ENCODE measurements at places on chromosomes 13 and 19.

- H3K4me3 ChIP-seq, result no peak overlapping the region
- no peak for DNase-seq
- no peaks in the 10 kb centered on the region for H3K27me3 ChIP-seq
- H3K4me1 ChIP-seq, result peaks cover 2% of the 10 kb centered on the region
- H3K36me3 ChIP-seq, result no peaks in the 10 kb centered on the region
- H3K27ac ChIP-seq, result no peak overlapping the region
Measured at GRCh38 chr13:30785191-30785850, 50.0 kb downstream of the ALOX5AP start.

- peaks cover 79% of the 10 kb centered on the region for H3K36me3 ChIP-seq
- no peak for DNase-seq
- H3K4me3 ChIP-seq, result no peak overlapping the region
- H3K4me1 ChIP-seq, result peaks cover 18% of the 10 kb centered on the region
- no peaks in the 10 kb centered on the region for H3K27me3 ChIP-seq
- no peak overlapping the region for H3K27ac ChIP-seq
Measured at GRCh38 chr13:110506396-110506795, 55.1 kb downstream of the RAB20 start.

DNA sequence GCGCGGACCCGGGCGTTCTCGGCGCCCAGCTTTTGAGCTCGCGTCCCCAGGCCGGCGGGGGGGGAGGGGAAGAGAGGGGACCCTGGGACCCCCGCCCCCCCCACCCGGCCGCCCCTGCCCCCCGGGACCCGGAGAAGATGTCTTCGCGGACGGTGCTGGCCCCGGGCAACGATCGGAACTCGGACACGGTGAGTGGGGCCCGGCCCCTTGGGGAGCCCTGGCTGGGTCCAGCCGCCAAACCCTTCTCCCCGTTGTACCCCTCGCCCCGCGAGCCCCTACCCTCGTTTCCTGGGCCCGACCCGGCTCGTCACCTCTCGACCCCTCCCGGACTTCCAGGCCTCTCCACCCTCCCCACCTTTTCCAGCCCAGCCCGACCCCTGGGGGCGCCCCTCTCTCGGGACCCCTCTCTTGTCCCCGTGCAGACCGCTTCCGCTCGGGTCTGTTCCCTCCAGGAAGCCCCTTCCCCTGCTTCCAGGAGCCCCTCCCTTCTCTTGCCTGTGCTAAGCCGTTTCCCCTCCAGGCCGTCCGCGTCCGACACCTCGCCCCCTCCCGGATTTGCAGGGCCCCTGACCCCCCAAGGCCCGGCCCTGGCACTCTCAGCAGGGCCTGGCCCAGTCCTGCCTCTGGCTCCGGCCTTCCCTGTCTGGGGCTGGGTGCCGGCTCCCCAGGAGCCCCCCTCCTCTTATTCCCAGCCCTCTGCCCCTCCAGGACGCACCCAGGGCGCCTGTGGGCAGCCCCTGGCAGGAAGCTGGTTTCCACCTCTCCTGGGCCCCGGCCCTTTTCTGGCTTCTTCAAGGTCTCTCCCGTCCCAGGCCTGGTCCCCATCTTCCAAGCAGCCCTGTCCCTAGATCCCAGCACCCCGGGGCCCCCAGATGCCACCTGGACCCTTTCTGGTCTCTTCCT is 632 bp downstream of the MARK4 start:
- peak overlapping the region; percentile 83 for H3K27ac ChIP-seq
- peaks cover 37% of the 10 kb centered on the region for H3K4me1 ChIP-seq
- H3K4me3 ChIP-seq, result peak overlapping the region; percentile 85
- no peaks in the 10 kb centered on the region for H3K27me3 ChIP-seq

GRCh38 chr13:53343361-53343744 is 314.7 kb downstream of the OLFM4 start:
- no peak overlapping the region for H3K4me3 ChIP-seq
- H3K27ac ChIP-seq, result no peak overlapping the region
- H3K4me1 ChIP-seq, result no peaks in the 10 kb centered on the region
- H3K27me3 ChIP-seq, result no peaks in the 10 kb centered on the region

GRCh38 chr19:45975306-45976070 is 1.8 kb upstream of the NOVA2 start:
- no peak overlapping the region for H3K4me3 ChIP-seq
- no peak overlapping the region for H3K27ac ChIP-seq
- peaks cover 62% of the 10 kb centered on the region for H3K27me3 ChIP-seq
- DNase-seq, result no peak
- H3K4me1 ChIP-seq, result peaks cover 3% of the 10 kb centered on the region

DNA sequence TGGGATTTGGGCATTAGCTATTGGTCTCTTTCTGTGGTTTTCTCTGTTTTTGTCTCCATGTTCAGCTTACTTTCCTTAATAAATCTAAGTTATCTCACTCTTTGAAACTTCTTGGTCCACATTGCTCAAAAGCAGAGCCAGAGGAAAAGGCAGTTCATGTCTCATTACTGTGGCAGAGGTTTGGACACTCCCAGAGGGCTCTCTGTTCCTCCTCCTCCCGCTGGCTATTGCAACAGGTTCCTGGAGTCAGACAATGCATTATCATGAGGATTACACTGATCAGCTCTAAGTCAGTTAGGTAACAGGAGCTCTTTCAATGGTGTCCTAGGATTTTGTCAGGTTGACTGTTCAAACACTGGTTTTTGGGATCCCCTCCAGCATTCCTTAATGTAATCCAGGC is 298.8 kb downstream of the NDFIP2 start:
- DNase-seq, result peak; percentile 26
- H3K4me3 ChIP-seq, result no peak overlapping the region
- H3K27me3 ChIP-seq, result no peaks in the 10 kb centered on the region
- H3K27ac ChIP-seq, result no peak overlapping the region
- H3K36me3 ChIP-seq, result no peaks in the 10 kb centered on the region

DNA sequence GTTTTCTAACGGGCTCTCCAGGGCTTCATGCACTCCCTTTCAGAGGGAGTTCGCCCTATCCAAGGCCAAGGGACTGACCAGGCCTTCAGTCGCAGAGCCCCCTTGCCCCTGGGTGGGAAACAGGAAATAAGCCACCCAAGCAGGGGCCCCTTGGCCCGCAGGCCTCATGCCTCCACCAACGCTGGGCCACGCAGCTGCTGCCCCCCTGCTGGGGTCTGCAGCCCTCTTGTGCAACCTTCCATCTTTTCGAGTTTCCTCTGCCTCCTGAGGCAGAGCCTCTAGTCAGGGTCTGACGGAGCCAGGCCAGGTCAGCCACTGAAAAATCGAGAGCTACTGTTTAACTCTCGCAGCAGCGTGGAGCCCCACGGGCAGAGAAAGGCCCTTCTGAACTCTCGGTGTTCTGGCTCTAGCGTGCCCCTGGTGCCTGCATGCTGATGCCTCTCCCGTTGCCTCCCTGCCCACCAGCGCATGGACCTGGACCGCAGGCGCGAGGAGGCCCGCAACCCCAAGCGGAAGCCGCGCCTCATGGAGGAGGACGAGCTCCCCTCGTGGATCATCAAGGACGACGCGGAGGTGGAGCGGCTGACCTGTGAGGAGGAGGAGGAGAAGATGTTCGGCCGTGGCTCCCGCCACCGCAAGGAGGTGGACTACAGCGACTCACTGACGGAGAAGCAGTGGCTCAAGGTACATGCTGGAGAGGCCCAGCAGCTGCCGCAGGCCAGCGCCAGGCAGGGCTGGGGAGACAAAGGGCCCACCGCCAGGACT is 54.6 kb upstream of the LDLR start:
- H3K4me1 ChIP-seq, result peaks cover 42% of the 10 kb centered on the region
- peaks cover 96% of the 10 kb centered on the region for H3K36me3 ChIP-seq
- no peaks in the 10 kb centered on the region for H3K27me3 ChIP-seq
- no peak overlapping the region for H3K4me3 ChIP-seq
- H3K27ac ChIP-seq, result peak overlapping the region; percentile 82

- H3K4me1 ChIP-seq, result peaks cover 13% of the 10 kb centered on the region
- H3K27ac ChIP-seq, result no peak overlapping the region
- peaks cover 15% of the 10 kb centered on the region for H3K36me3 ChIP-seq
- H3K4me3 ChIP-seq, result no peak overlapping the region
- no peaks in the 10 kb centered on the region for H3K27me3 ChIP-seq
Measured at GRCh38 chr19:14536926-14537692, 7.7 kb downstream of the TECR start.

DNA sequence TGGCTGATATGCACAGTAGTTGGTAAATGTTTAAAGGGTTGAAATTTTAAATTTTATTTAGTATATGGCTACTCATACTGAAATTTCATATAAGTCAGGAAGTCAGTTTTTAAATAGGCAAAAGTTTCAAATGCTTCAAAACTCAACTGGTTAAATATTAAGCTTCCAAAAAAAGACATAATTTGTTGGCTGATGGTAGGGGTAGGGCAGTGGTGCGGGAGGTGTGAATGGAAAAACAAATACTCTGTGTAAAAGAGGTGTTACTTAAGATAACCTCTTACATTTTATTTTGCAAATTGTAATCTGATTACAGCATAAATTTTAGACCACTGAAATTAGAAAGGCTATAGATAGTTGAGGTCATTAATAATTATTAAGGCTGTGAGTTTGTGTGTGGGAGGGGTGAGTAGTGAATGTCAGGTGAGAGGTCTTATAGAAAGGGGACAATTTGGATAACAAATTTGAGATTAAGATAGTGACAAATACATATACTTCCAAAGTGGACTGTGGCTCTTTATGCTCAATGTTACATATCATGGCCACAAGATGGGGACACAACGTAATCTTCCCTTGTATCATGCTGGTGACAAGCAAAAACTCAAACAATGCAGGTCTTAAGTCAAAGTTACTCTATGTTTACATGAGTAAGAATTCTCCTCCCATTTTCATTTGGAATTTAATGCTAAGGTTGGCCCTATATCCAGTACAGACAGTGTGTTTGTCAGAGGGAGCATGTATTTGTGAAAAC is 36.6 kb upstream of the OXGR1 start:
- no peaks in the 10 kb centered on the region for H3K27me3 ChIP-seq
- no peak overlapping the region for H3K4me3 ChIP-seq
- no peaks in the 10 kb centered on the region for H3K36me3 ChIP-seq
- DNase-seq, result peak; percentile 60

All from muscle of leg (tissue), 16 donors.